Activated CD8-positive, alpha-beta memory T cell treated with anti-CD3 and anti-CD28 coated beads for 24 hours (primary cell): ENCODE measurements at places on chromosomes 2 and 18.

DNA sequence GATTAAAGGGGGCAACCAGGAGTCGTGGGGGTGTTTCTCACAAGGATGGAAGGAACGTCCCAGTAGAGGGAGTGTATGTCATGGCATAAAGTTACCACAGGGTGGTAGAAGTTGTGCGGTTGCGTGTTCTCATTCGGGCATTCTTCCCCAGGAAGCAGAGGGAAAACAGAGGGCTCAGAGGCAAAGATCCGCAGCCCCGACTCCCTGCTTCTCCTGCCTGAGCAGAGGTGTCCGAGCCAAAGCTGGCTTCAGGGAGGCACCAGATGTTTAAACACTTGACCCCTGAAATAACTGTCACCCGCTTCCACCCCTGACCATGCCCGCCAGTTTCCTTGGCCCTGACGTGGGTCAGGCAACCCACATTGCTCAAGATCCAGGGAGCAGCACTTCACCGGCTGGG lies 83.7 kb downstream of the EN1 start:
- DNase-seq, result no peak

GRCh38 chr2:74191596-74192380 lies 6.6 kb upstream of the MTHFD2 start:
- no peak for DNase-seq

DNA sequence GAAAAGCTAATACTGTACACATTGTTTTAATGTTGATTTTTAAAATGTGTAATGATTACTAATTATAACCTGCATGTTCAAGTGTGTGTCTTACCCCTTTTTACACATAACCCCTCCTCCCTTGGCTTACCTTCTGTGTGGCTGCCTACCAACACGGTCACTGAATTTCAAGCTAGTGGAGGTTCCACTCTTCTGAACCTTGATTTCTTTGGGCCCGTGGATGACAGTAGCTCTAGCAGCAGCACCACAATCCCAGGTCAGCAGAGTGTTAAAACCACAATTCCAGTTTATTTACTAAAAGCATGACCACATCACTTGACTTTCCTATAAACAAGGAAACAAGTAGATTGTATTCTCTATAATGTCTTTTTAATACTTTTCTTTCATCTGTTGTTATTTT lies 56.9 kb downstream of the AFTPH start:
- DNase-seq, result no peak

DNA sequence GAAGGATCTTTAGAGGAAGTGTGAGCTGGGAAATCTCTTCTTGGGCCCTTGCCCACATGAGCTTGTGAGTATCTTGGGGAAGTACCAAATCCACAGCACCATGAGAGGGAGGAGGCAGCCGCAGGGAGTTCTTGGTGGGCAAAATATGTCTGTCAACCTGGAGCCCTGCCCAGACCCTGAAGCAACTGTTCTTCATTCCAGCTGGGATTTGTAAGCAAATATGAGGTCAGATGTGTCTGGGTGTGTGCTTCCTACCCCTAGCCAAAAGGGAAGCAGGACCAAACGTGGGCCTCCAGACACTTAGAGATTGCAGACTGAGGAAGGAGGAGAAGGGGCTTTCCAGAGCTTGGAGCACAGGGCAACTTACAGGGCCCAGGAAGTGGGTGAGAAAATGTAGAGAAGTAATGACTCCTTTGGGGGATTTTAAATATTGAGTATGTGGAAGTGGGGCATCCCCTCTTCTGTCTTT lies 41.9 kb downstream of the TMEM247 start:
- no peak for DNase-seq

DNA sequence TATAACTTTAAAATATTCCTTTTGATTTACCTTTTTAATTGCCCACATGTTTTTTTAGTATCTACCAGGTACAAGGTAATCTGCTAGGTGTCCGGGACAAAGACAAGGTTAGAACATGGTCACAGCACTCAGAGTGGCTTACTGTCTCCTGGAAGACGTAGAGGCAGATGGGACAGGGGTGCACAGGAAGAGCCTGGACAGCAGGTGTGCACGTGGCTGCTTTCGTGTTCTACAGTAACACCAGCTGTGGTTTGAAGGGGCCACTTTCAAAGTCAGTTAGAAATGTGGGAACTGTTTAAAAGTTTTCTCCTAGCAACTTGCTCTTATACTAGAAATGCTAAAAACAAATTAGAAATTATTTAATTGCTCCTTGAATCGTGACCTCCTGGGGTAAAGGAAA lies 102.9 kb upstream of the ALPP start:
- DNase-seq, result no peak

GRCh38 chr2:27779417-27780055 lies 8.0 kb downstream of the MRPL33 start:
- no peak for DNase-seq

- no peak for DNase-seq
These were observed 473 bp downstream of the ELMOD3 start for GRCh38 chr2:85355073-85355410.

DNA sequence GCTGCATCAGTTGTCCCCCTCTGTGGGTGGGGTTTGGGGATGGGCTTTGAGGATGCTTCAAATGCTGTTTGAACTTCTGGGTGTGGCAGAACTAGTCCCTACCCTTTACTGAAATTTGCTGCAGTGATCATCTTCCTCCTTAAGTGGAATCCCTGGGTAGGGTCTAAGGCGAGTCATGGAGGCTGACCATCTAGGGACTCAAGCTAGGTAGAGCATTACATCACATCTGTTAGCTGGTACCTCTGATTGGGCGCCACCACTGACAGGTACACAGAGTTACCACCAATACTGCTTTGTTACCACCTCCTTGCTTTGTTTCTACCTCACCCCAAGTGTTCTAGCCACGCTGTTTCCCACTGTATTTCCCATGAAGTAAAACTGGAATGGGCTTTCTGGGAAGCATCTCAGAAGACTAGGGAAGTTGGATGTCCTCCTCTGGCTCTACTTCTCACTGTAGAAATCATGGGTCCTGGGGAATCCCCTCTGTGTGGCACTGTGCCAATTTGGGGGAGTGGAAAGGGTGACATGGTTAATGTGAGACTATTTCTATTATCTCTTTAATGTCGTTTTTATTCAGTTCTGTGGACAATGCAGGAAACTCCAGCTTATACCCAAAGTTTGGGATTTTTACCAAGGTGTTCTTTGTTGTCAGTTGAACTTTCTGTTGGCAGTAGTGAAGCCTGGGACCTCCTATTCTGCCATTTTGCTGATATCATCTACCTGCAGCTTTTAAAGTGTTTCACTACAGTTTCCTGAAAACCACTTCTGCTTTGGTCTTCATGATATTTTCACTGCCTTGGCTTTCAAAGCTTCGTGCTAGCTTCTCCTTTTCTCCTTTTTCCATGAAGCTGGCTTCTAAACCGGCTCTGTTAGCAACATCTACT lies 14.5 kb upstream of the SULT1C4 start:
- no peak for DNase-seq

GRCh38 chr18:56715121-56715520 lies 64.0 kb downstream of the WDR7 start:
- DNase-seq, result no peak

DNA sequence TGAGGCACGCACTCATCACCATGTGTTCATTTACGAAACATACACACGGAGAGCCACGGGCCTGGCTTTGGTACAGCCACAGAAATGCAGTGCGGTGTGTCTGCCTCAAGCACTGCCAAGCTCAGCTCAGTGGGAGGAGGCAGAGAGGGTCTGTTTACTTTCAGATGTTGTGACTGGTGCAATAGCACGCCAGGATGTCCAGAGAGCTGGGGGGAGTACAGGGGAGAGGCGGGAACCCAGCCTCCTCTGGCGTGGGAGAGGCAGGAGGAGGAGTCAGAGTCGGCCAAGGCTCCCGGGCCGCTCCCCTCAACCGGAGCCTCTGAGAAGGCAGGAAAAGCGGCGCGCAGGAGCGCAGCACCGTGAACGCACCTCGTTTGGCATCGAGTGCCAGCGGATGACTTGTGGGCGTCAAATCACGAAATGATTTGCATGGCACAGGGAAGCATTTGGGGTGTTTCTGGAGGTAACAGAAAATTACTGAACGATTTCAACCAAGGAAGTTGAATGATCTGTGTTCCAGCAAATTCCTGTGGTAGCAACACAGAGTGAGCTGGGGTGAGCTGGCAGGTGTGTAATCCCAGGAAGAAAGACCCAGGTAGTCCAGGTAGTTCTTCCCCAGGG lies 143.0 kb downstream of the ZNF516 start:
- peak; percentile 51 for DNase-seq

GRCh38 chr2:216132585-216132984 lies 23.4 kb downstream of the XRCC5 start:
- DNase-seq, result no peak

GRCh38 chr2:155010925-155011324 lies 312.4 kb downstream of the KCNJ3 start:
- DNase-seq, result no peak

DNA sequence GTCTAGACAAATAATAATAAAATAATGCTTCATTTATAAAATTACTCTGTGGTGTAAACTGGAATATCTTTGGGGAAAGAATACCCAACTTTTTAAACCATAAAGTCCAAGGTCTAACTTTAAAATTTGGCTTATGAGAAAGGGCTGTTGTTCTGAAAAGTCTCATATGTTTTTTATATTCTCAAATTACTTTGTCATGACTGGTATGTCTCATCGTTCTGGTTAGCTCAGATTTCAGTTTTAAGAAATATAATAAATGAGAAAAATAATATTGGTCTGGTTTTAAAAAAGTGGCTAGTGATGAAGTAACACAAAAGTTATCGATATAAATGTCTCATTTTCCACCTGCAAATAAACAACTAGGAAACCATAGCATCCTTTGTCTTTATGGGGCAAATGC lies 1658.1 kb downstream of the LRP1B start:
- no peak for DNase-seq

DNA sequence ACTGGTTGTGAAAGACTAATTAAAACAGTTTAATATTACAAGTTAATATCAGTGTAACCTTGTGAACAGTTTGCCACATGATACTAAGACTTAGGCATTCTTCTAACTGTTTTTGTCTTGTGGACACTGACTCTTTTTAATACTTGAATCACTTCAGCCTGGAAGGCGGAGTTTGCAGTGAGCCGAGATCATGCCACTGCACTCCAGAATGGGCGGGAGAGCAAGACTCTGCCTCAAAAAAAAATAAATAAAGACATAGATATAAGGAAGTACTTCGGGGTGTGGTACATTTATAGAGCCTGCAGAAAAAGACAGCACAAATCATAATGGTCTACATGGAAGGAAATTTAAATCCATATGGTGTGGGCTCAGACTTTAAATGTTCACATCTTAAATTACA lies 300.4 kb upstream of the NETO1 start:
- no peak for DNase-seq

DNA sequence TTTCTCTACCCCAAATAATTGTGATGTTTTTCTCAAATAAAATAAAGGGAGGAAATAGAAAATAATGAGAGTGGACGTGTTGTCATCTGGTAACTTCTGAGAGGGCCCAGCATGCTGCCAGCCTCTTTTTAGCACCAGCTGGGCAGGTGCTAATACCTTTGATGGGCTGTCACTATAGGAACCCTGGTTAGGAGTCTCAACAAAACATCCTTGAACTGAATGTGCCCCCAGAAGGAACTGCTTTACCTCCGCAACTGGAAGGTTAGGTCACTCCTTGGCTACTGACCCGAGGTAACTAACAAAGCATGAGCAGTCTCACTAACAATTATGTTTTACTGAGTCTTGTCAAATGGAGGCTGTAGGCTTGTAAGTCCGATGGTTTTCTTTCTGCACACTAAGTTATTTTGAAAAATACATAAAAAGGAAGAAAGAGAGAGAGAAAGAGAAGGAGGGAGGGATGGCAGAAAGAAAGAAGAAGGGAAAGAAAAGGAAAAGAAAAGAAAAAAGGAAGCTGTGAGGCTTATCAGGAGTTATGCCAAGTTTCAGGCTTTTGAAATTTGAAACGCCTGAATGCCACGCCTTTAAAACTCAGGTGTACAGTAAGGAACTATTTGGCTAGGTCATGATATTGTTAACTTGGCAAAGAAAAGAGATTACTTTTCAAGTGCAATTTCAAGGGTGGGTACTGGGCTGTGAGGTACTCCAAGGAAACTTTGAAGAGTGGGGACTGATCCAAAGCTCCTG lies 91.0 kb downstream of the TGIF1 start:
- no peak for DNase-seq

DNA sequence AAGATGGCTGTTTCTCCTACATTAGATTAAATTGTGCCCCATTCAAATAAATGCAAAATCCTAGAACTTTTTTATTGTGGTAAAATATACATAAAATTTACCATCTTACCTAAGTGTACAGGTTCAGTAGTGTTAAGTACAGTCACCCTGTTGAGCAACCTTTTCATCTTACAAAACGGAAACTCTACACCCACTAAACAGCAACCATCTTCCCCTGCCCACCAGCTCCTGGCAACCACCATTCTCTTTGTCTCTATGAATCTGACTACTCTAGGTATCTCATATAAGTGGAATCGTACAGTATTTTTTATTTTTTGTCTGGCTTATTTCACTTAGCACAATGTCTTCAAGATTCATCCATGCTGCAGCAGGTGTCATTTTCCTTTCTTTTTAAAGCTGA lies 53.0 kb downstream of the ASXL2 start:
- peak; percentile 64 for DNase-seq

DNA sequence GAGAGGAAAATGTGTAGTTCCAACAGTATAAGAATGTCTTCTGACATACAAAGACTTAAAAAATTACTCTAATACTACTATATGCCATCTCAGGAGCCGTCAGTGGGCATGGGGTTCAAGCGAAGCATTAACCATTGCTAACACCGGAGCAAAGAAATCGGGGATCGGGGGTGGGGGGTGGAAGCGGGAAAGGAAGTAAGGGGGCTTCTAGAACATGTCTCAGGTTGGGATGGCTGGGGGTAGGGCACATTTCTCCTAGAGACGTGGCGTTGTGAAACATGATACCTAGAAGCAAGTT lies 702 bp downstream of the LMAN1 start:
- DNase-seq, result no peak

DNA sequence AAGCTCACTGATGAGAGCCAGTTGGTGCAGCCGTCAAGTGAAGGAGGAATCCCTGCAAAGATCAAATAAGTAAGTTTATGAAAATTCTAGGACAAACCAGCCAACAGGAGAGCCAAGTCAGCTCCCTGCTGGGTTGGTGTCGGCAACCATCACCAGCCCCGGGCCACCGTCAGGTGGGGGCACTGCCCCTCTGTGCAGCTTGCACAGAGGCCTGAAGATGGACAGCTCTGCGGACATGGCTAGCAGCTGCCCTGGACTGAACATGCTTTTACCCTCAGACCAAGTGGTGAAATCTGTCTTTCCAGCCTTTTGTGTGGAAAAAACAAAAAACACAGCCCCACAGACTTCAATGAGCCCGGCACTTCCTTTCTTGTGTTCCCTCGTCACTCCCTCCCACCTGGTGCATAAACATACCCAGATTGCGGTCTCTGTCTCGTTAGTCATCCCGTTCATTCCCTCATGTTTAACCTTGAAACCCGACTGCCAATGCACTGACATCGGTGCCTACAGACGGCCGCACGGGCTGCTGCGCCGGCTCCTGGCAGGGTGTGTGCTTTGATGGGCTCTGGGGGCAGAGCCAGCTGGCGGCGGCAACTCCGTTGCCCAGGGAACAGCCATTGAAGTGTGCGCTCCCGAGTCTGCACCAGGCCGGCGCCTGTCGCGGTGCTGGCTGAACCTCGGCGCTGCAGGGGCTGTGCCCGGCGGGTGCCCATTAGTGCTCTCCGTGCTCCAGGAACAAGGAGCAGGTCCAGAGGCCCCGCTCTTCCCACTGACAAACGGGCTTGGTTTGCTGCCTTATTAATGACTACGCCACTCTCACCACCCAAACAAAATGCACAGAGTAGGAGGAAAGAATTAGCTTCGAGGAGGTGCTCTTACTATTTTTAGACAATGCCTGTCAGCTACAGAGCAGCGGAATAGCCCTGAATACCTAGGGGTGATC lies 95.3 kb downstream of the EIPR1 start:
- DNase-seq, result no peak
